ENCODE measurements at places on chromosomes 1 and 21.

DNA sequence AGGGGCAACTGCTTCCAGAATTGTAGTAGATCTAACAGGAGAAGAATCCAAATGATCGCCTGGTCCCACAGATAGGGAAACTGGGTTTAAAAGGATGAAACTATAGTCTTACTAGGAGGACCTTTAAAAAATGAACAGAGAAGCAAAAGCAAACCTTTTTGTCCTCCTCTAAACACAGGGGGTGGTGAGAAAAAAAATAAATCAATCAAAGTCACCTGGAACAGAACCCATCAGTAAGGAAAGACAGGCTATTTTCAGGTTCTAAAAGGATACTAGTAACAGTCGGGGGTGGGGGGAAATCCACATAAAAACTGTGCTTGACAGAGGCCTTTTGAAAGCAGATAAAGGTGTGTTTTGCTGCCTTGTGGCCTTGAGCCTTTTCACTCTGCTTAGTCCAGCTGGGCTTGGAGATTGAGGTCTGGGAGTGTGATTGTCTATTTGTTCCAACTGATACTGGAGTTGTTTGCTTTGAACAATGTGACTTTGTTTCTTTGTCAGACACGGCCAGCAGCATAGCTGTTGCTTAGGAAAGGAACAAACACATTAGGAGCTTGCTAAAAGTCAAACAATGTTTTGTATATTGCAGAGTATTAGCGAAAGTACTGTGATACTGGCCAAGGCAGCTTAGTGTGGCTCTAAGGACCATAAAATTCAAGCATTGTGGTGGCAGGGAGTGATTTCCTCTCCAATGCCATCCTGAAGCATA is 141.1 kb upstream of the IRF2BP2 start:
- no peak for DNase-seq

GRCh38 chr1:239819756-239820250 is 271.9 kb upstream of the FMN2 start:
- DNase-seq = no peak

- no peak for DNase-seq
Measured at GRCh38 chr1:201493757-201494617, 12.9 kb downstream of the CSRP1 start.

DNA sequence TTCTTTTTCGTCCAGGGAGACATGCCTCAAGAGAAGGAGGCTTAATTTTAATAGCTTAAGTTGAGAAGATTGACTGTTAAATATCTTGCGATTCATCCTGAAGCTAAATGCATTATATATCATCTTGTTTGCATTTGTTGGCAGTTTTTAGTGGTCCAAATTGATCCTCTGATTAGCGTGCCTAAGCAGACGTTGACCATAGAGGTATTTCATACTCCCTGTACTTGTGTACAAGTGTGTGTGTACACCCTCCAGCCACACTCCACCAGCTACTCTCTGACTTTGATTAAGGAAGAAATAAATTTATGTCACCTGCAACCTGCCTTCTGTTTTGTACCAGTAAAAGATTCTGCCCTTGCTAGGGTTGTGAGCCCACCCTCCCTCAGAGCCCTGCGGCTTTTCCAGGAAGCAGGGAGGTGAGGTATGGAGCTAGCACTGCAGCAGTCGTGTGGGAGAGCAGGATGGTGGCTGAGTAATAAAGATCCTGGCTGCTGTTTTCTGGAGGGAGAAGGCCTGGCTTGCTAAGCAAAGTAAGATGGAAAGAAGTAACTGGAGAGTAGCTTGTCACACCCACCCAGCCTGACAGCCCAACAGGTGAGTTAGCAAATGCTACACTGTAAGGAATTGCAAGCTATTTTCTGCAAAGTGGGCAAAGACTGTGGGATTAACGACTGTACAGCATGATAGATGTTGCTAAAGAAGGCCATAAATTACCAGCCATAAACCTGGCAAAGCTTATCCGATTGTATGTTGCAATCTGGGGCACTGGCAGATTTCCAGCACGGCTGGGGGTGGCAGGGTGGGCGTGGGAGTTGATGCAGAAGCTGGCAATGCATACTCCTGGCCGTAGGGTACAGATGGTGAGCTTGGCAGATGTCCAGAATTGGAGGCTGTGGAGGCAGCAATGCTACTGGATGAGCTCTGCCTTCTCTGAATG is 170.2 kb downstream of the TNR start:
- DNase-seq = no peak

GRCh38 chr1:108540977-108541376 is 18.9 kb upstream of the EEIG2 start:
- no peak for DNase-seq

DNA sequence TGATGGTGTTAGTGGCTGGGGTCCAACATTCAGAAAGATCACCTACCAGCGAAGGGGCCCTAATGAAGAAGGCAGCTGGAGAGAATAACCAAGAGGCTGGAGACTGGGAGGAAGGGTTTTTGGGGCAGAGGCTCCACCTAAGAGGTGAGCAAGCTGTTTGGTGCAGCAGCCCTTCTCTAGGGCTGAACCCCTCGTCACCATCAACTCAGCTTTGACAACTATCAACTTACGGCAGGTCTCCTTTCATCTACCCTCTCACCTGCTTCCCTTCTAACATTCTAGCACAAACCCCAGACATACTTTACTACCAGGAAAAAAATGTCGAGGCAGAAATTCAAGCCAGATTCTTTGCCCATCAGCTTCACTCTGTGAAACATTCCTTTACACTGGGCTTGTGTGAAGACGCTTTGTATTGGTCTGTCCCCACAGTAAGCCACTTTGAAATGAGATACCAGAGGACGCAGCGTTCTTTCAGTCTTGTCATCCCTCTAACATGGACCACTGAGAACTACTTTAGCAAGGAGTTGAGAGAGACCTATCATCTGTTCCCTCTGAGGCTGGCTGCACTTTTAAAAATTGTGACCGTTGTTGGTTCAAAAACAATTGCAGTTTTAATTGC is 84.6 kb downstream of the RAVER2 start:
- DNase-seq = no peak

DNA sequence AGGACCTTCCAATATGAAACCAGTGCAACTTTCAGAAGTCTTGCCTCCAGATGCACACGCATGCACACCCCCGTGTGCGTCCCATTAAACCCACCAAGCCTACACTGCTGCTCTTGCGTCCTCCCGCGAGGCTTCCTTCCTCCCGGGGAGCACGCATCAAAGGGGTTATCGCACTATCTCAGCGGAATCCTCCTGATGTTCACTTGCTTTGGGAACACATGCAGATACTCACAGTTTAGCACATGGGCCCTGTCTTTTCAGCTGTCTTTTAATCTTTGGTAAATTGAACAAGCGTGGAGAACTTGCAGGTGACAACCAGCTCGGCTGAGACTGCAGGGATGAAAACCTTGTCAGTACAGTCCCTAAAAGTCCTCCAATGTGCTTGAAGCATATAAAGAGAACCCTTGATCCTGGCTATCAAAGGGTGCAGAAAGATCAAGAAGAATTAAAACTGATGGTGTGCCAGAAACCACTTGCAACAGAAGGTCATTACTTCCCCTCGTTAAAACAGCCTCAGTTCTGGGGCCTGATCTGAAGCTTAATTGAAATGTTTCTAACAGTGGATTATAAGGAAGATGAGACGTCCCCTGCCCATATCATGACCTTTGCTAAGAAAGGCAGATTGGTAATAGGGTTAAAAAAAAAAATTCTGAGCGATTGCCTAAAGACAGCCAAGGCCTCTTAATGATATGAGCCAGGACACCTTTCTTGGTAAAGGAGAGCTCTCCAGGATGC is 149.4 kb upstream of the LMO4 start:
- no peak for DNase-seq

DNA sequence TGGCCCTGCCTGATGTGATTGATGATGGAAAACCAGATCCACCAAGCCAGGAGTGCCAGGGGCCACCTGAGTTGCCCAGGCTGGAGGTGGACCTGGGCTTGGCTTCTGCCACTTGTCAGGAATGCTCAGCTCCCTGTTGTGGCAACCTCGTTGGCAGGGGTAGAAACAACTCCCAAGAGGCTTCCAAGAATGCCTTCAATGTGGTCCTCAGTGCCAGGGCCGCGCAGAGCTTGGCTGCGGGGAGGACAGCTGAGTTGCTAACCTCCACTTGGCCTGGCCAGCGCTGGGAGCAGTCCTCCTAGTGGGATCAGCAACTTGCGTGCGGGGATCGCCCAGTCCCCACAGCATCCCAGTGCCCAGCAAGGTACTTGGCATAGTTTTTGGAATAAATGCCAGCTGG is 9.0 kb downstream of the MYOM3 start:
- no peak for DNase-seq

DNA sequence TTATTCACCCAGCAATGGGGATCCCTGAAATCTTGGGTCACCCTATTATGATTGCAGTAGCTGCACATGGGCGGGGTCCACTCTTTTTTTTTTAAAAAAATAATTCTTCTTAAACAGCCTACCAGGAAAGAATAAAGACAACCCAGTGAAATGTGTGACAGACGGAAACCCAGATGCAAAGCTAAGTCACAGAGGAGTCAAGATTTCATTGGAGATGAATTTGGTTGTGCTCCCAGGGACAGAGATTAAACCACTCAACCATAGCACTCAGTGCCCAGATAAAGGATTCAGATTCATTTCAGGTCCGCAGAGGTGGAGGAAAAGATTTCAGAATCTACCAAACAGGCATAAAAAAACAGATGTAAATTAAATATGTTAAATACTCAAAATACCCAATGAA is 583.5 kb upstream of the ZP4 start:
- no peak for DNase-seq

- DNase-seq = no peak
Measured at GRCh38 chr1:8371372-8371991, 53.6 kb downstream of the SLC45A1 start.

- DNase-seq = no peak
Measured at GRCh38 chr1:26788515-26788785, 700 bp downstream of the PIGV start.

- DNase-seq = no peak
Measured at GRCh38 chr1:222043444-222044292, 301.8 kb upstream of the DUSP10 start.

- no peak for DNase-seq
Measured at GRCh38 chr1:218182455-218182854, 102.6 kb upstream of the RRP15 start.

DNA sequence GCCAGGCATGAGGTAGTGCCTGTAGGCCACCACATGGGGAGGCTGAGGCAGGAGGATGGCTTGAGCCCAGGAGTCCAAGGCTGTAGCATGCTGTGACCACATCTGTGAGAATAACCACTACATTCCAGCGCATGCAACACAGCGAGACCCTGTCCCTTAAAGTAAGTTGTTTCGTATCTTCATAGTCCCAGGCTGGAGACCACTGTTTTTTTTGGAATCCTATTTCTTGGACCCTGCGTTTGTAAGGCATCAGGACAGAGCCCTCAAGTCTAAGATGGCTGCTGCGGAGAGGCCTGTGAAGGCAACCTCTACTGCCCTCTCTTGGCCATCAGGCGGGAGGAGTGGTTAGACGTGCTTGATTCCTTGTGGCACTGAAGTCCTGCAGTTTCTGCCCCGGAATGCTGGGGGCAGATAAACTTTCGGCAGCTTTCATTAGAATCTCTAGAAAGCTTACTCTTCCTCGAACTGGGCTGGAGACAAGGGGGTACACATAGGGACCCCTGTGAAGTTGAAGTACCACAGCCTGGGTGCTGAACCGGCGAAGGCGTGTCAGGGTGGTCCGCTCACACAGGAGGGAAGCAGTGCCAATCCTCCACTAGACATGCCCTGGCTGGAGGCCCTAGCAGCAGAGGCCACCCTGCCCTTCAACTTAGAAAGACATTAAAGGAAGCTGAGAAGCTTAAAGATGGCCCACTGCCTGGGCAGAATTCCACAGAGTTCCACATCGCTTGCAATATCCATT is 36.6 kb downstream of the RABIF start:
- DNase-seq = peak; percentile 60

DNA sequence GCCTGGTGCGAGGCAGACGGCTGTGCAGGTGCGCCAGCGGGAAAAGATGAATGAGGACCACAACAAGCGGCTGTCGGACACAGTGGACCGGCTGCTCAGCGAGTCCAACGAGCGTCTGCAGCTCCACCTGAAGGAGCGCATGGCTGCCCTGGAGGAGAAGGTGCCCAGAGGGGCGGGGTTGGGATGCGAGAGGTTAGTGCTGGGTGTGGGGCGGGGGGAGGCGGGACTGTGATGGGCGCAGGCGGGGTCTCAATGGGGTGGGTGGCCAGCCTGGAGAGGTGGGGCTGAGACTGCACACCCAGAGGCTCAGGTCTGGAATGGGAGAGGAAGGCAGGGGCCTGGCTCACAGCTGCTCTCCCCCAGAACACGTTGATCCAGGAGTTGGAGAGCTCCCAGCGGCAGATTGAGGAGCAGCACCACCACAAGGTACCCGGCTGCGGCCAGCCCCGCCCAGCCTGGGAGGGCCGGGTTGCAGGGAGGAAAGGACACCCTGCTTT is 22.3 kb downstream of the PPFIA4 start:
- no peak for DNase-seq

DNA sequence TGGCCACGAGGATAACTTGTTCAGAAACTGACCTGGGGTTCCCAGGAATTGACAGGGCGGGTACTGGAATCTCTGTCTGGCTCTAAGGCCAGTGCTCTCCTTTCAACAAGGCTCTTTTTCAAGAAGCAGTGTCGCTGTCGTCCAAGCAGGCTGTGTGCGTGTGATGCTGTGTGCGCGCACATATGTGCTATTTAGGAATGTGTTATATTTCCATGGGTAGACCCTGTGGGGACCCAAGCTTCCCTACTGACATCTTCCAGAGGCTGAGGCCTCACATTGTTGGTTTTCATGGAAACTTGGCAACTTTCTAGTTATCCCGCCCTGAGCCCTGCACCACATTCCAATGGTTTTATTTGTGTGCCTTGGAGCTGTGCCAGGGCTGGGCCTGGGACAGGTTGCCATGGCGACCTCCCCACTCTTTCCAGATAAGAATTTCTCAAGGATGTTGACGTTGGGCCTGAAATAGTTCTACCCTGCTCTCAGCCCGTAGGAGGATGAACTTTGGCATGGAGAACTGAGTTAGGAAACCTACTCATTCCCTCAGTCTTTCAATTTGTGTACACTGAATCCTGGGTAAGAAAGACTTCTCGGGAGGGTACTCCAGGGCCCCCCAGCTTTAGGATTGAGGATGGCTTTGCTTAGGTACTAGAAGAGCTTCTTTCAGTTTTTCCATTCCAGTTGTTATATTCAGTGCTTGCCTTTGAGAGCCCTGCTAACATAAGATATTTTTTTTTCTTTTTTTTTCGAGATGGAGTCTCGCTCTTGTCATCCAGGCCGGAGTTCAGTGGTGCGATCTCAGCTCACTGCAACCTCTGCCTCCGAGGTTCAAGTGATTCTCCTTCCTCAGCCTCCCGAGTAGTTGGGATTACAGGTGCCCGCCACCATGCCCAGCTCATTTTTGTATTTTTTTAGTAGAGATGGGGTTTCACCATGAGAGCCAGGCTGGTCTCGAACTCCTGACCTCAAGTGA is 38.8 kb upstream of the SRSF10 start:
- DNase-seq = no peak

- DNase-seq = no peak
Measured at GRCh38 chr1:63023637-63024036, 239.7 kb downstream of the ATG4C start.

- no peak for DNase-seq
Measured at GRCh38 chr1:45621501-45621836, 2.4 kb downstream of the CCDC17 start.

- DNase-seq = no peak
Measured at GRCh38 chr1:211752951-211753486, 77.5 kb downstream of the LPGAT1 start.
